ENCODE measurements at places on chromosomes 2 and 18. TPM values are rescaled to one million over a fixed set of nuclear protein-coding genes. Genes with fewer than 3 reads are reported as not detected.
A peak's percentile ranks its signal among the peaks of the same experiment; 100 is the strongest.

Gene CRYBA2
- not detected for polyA plus RNA-seq

DNA sequence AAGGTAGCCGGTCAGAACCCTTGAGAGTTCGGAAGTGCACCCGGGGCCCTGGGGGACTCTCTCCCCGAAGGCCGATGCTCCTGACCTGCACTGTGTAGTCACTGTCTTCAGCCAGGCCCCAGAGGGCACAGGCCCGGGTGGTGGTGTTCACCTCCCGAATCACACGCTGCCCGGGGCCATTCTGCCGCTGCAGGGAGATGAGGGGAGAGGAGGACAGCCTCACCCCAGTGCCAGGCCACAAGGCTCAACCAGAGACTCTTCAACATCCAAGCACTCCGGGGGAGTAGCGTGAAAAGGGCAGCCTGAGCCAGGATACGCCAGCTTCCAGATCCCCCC, 1.1 kb downstream of the FNDC4 start:
- no peak overlapping the region for H3K27ac ChIP-seq
- no peak for DNase-seq
- no peaks in the 10 kb centered on the region for H3K27me3 ChIP-seq
- peaks cover 4% of the 10 kb centered on the region for H3K36me3 ChIP-seq
- H3K4me3 ChIP-seq: no peak overlapping the region
- peaks cover 24% of the 10 kb centered on the region for H3K4me1 ChIP-seq

Gene TDRD15
- polyA plus RNA-seq: not detected

- no peak overlapping the region for H3K27ac ChIP-seq
- H3K4me3 ChIP-seq: peak overlapping the region; percentile 62
- peaks cover 3% of the 10 kb centered on the region for H3K27me3 ChIP-seq
- DNase-seq: peak; percentile 62
- peaks cover 29% of the 10 kb centered on the region for H3K4me1 ChIP-seq
Measured at GRCh38 chr2:24491542-24492420, 727 bp downstream of the NCOA1 start.

Gene CXCR4
- 42.2 TPM for polyA plus RNA-seq

DNA sequence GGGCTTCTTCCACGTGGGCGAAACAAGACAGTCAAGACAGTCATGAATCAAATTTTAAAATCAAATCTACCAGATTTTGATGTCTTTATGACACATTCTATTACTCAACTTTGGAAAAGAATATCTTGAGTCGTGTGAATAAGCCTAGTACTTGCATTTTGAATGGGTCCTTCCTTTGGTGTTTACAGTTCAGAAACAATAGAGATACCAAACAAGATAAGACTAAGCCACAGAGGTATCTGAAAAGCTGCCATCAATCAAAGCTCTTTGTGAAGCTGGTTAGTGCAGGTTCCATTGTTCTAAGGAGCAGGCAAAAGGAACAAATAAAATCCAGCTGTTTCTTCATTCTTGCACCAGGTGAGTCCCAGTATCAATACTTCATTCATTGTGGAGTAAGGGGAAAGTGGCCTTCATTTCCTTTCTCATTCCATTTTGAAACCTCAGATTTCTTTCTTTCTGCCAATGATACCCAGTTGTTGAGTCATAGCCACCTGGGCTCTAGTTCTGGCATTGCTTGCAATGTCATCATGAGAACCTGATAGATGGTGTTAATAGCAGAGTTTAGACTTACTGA, 151.7 kb upstream of the L3MBTL4 start:
- H3K27ac ChIP-seq: no peak overlapping the region
- H3K4me3 ChIP-seq: no peak overlapping the region
- no peak for DNase-seq
- H3K36me3 ChIP-seq: no peaks in the 10 kb centered on the region

Gene RAB17
- 0.41 TPM for polyA plus RNA-seq

Gene RAB6C
- polyA plus RNA-seq: not detected

Gene FIGLA
- polyA plus RNA-seq: not detected

Gene SNRPD1
- polyA plus RNA-seq: 16.6 TPM

DNA sequence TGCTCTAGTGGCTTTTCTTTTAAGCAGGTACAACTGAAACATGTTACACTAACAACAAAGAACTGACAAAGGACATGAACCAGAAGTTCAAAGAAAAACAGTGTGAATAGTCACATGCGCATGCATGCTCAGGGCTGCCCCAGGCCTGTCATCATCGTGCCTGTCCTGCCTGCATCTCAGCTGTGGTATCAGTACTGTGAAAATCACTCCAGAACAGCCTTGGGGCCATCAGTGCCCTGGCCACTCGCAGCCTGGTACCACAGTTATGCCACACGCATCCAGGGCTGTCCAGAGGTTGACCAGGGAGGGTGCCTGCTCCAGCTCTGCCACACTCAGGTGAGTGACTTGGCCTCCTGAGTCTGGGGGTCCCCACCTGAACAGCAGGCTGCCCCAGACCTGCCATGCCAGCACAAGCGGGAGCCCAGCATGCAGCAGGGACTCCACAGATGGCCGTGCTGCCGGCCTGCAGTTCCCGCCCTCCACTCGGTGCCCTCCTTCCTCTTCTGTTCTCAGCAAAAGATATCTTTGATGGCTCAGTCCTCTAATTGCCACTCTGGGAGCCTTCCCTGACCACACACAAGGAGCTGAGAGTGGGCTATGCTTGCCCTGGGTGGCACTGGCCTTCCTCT, 12.3 kb downstream of the LIMS2 start:
- DNase-seq: no peak
- H3K4me3 ChIP-seq: no peak overlapping the region
- peaks cover 55% of the 10 kb centered on the region for H3K4me1 ChIP-seq
- no peaks in the 10 kb centered on the region for H3K36me3 ChIP-seq

DNA sequence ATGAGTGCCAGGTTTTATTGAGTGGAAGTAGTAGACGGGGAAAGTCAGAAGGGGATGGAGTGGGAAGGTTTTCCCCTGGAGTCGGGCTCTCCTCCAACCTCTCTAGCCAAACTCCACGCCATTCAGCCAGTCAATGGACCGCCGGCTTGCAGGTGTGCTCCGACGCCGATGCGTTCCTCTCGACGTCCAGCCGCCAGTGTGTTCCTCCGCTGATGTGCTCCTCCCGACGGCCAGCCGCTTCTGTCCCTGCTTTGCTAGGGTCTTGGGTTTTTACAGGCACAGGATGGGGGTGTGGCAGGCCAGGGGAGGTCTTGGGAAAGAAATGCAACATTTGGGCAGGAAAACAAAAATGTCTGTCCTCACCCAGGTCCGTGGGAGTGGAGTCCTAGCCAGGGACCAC, 94.3 kb upstream of the TEX51 start:
- H3K4me3 ChIP-seq: no peak overlapping the region
- no peak overlapping the region for H3K27ac ChIP-seq
- H3K36me3 ChIP-seq: no peaks in the 10 kb centered on the region
- no peaks in the 10 kb centered on the region for H3K27me3 ChIP-seq
- no peaks in the 10 kb centered on the region for H3K4me1 ChIP-seq
- DNase-seq: no peak

DNA sequence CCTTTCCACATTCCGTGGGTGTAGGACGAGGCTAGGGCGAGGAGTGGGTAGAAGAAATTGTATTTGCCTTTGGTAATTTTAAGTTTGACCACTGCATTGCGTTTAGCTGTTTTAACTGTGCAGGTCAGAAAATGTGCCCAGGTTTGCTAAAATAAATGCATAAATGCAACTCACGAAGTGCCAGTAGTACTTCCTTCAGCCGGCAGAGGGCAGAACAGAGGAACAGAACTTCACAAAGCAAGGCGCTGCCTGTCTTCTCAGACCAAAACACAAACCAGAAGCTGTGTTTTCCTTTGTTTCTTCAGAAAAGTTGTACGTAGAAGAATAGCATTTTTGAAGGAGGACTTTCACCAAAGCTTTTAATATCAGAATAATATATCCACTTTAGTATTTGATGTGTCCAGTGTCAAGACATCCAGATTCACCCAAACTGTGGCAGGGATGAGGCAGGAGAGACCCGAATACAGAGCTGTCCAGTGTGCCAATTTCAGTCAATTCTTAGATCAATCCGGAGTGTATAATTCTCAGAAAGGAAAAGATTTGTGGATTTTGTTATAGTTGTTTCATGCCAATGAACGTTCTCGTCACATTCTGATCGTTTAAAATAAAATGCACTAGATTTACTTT, 348.6 kb downstream of the DLGAP1 start:
- no peaks in the 10 kb centered on the region for H3K36me3 ChIP-seq
- H3K27me3 ChIP-seq: no peaks in the 10 kb centered on the region
- peak; percentile 58 for DNase-seq
- H3K4me3 ChIP-seq: no peak overlapping the region
- H3K4me1 ChIP-seq: no peaks in the 10 kb centered on the region

Measured in endothelial cell of umbilical vein (primary cell).